ENCODE measurements at places on chromosomes 12 and 14.

DNA sequence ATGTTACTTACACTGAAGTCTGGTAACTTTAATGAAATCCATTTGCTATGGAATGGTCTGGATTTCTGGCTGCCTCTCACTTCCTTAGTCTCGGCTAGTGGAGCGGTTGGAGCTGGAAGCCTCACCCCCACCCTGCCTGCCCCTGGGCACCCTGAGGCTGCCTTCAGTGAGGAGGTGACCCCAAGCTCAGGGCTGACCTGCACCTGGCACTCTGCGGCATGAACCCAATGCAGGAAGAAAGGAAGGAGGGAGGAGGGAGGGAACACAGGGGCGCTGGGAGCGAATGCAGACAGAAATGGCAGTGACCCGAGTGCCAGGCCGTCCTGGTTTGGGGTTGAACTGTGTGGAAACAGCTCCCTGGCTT, 353.1 kb downstream of the TMEM121 start:
- DNase-seq: no peak

- DNase-seq: no peak
These were observed 6.5 kb upstream of the AK7 start for GRCh38 chr14:96385385-96385784.

DNA sequence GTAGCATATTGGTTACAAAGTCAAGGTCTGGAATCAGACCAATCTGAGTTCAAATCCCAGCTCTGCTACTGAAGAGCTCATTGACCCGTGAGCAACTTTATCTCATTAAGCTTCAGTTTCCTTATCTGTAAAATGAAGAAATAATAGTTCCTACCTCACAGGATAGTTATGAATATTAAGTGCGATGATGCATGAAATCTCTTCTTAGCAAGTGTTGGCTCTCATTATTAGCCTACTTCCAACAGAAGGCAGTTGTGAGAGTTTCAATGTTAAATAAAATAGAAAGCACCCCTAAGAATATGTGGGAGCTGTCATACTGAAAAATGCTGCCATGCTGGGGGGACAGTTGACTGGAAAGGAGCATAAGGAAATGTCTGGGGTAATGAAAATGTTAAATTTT, 39.0 kb upstream of the ITPR2 start:
- no peak for DNase-seq

- DNase-seq: no peak
These were observed 98.1 kb upstream of the VRK1 start for GRCh38 chr14:96698960-96699539.

GRCh38 chr12:57839996-57840395, 6.5 kb downstream of the CTDSP2 start:
- DNase-seq: no peak

DNA sequence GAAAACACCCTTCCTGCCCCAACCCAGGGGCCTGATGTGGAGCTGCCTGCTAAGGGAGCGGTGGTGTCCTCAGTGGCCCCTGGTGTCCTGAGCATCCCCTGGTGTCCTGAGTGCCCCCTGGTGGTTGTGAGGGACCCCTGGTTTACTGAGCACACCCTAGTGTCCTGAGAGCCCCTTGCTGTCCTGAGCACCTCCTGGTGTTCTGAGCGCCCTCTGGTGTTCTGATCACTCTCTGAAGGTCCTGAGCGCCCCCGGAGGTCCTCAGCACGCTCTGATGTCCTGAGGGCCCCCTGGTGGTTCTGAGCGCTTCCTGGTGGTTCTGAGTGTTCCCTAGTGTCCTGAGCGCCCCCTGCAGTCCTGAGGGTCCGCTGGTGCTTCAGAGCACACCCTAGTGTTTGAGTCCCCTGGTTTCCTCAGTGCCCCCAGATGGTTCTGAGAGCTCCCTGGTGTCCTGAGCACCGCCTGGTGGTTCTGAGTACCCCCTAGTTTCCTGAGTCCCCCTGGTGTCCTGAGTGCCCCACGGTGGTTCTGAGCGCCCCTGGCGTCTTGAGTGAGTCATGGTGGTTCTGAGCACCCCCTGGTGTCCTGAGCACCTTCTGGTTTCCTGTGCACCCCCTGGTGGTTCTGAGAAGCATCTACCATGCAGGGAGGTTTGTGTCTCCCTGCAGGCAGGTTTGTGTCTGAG, 1004.2 kb downstream of the TMEM121 start:
- DNase-seq: peak; percentile 30

GRCh38 chr14:29738950-29739349, 188.7 kb downstream of the PRKD1 start:
- DNase-seq: no peak

DNA sequence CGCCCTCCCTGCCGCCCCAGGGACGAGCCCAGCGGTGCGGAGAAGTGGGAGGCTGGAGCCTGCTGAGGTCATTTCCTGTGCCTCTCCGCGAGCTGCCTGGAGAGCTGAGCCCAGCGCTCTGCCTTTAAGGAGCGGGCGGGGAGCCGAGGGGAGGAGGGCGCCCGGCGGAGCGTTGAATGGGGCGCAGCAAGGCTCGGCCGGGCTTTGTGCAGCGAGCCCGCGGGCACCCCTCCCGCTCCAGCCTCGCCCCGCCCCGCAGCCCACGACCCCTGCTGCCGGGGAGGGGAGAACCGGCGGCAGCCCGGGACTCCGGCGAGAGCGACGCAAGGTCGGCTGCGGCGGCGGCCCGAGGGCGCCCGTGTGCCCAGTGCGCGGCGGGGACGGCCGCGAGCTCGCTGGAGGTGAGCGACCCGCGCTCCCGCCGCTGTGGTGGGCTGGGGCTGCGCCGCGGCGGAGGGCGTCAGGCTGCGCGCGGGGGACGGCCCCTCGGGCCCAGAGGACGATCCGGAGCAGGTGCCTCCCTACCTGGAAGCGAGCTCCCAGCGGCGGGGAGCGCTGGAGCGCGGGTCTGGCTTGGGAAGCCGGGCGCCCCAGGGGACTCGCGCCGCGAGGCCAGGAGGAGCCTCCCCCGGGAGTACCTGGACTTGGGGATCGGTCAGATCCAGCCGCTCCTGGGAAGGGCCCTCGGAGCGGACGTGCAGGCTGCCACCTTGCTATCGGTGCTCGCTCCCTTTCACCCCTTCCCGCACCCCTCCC, at the start of gene PLEKHH1:
PLEKHH1 (plus strand) TSS at position 293 of the 756 bp plus-strand sequence. CDS start 8,578 bp downstream, outside the sequence.
- peak; percentile 72 for DNase-seq

GRCh38 chr12:2640709-2641108, 154.1 kb upstream of the FKBP4 start:
- no peak for DNase-seq

GRCh38 chr12:12087693-12088034, 16.9 kb downstream of the BCL2L14 start:
- no peak for DNase-seq

DNA sequence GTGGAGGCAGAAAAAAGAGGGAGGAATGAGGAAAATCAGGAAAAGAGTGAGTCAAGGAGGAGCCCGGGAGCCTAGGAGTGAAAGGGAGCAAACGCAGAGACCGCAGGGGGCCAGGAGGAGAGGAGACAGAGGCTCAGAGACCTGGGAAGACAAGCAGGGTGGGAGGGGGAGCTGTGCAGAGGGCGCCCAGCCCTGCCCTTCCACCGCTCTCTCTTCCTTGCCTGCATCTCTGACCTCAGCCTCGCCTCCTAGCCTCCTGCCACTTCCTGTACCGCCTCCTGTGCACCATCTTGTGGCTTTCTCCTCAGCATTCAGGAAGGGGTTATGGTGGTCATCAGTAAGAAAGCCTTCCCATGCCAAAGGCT, 1.3 kb downstream of the CLSTN3 start:
- peak; percentile 22 for DNase-seq

DNA sequence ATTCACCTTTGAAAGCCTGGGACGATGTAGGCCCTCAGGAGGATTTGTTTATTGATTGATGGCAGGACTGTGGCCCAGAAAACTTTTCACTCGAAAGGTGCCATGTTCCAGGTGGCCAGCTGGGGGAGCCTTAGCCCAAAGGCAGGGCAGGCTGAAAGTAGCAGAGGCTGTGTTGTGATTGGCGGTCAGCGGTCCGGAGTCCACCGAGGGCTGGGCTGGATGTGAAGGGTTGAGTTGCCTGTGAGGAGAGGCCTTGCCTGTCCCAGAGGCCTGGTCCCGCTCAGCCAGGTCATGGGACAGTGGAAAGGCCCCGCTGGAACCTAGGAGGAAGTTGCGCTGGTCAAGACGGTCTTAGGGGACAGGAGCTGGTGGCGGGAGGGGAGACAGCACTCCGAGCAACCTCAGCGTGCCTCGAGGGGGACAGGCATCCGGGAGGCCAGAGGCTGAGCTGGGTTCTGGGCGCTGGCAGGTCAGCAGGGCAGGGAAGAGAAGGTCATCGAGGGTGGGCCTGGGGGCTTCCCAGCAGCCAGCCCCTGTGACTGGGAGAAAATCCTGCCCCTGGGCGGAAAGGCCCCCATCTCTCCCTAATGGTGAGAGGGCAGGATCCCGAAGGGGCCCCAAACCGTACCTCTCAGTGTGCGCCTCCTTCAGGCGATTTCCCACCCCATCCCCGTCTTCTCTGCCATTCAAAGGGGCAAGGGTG, 26.3 kb downstream of the CMA1 start:
- peak; percentile 3 for DNase-seq

DNA sequence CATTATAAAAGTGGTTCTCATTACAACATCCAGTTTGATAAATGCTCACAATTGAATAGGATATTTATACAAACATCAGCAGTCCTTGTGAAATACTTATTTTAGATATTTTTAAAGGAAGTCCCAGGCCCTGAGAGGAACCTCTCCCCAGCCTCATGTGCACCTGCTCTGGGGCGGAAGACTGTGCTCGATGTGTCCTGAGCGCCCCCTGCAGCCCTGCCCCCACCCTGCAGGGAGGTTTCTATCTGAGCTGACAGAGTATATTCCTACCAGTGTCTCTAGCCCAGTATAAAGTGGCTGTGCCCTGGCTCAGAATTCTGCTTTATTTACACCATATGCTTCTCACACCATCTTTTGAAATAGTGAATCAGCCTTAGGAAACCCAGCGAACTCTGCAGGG, 1349.1 kb downstream of the TMEM121 start:
- no peak for DNase-seq

GRCh38 chr12:6934110-6934509, 6.4 kb downstream of the ATN1 start:
- no peak for DNase-seq

DNA sequence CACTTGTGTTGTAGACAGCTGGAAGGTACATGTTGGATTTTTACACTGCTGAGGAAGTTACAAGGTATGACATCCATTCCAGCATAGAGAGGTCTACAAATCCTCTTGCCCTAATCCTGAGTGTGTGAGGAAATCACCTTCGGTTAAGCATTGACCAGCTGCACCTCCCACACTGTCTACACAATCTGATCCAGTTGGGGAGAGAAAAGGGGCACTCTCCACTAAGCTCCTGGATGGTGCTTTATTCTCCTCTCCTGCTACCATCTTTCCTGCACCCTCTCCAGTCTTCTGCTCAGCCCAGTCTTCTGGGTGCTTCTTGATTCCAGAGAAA, at the start of gene OR6J1:
OR6J1 (minus strand) TSS at position 48 of the 331 bp plus-strand sequence. CDS start 9,541 bp downstream, outside the sequence.
- no peak for DNase-seq

DNA sequence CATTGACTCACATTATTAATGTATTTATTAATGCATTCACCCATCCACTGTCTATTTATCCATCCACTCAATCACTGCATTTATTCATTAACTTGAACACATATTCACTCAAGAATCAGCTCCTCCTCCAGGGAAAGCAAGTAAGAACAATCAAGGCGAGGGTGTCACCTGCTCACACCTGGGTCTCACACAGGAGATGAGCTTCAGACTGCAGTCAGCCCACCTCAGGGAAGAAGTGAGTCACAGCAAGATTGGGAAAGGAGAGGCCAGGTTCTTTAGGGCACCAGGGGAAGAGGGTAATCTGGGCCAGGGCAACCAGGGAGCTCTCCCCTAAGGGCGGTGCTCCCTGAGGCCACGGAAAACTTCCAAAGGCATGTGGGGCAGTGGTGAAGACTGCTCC, 367.3 kb downstream of the BCL11B start:
- no peak for DNase-seq

Measured in CD4-positive, CD25-positive, alpha-beta regulatory T cell (primary cell).